ENCODE measurements at places on chromosomes 6 and 20. TPM values are rescaled to one million over a fixed set of nuclear protein-coding genes. Genes with fewer than 3 reads are reported as not detected.

PAQR8 gene
- total RNA-seq = 5.9 TPM

TRIM15 gene
- 6.5 TPM for total RNA-seq

TRMT6 gene
- 13.2 TPM for total RNA-seq

FNDC1 gene
- 0.07 TPM for total RNA-seq

CRISP2 gene
- total RNA-seq = not detected

PRRT1 gene
- total RNA-seq = 6.1 TPM

Measured in HCT116 (cell line).